Left renal cortex interstitium (tissue), 4 donors: ENCODE measurements at places on chromosomes 16 and 17. TPM values are rescaled to one million over a fixed set of nuclear protein-coding genes. Genes with fewer than 3 reads are reported as not detected.

The SOCS3 gene
- polyA plus RNA-seq, result 43.3 TPM

The CCDC154 gene
- 3.7 TPM for polyA plus RNA-seq

The EXOC3L1 gene
- 6.2 TPM for polyA plus RNA-seq

The TBC1D3I gene
- 0.24 TPM for polyA plus RNA-seq

The HOXB6 gene
- 82.4 TPM for polyA plus RNA-seq

The PRSS27 gene
- 2.3 TPM for polyA plus RNA-seq

The CLEC18B gene
- polyA plus RNA-seq, result 143 TPM

The ABCA3 gene
- polyA plus RNA-seq, result 6.9 TPM

The SOX15 gene
- polyA plus RNA-seq, result 4.0 TPM

The PLK1 gene
- polyA plus RNA-seq, result 24.4 TPM

The CCDC200 gene
- polyA plus RNA-seq, result 22.9 TPM

The LPO gene
- not detected for polyA plus RNA-seq

The KRTAP1-1 gene
- polyA plus RNA-seq, result not detected

The KIF2B gene
- not detected for polyA plus RNA-seq

The SP6 gene
- 3.5 TPM for polyA plus RNA-seq

The XPO6 gene
- 87.7 TPM for polyA plus RNA-seq

The NRN1L gene
- 0.63 TPM for polyA plus RNA-seq

The CNTROB gene
- 42.0 TPM for polyA plus RNA-seq

The MEAK7 gene
- 20.2 TPM for polyA plus RNA-seq

The KIF18B gene
- polyA plus RNA-seq, result 7.3 TPM

The SMPD3 gene
- polyA plus RNA-seq, result 1.1 TPM

The TPSD1 gene
- polyA plus RNA-seq, result 0.21 TPM

The SP2 gene
- 23.7 TPM for polyA plus RNA-seq

The WFIKKN2 gene
- polyA plus RNA-seq, result 2.3 TPM

The SLC7A5 gene
- polyA plus RNA-seq, result 5.6 TPM

The CLDN7 gene
- polyA plus RNA-seq, result 58.0 TPM

The DNAH3 gene
- 0.52 TPM for polyA plus RNA-seq

The SCGB1C2 gene
- polyA plus RNA-seq, result 1.4 TPM

The KRTAP16-1 gene
- not detected for polyA plus RNA-seq

The CX3CL1 gene
- polyA plus RNA-seq, result 48.4 TPM

The GRIN2C gene
- polyA plus RNA-seq, result 0.20 TPM

The AIPL1 gene
- polyA plus RNA-seq, result not detected

The MPO gene
- 3.9 TPM for polyA plus RNA-seq

The RFFL gene
- polyA plus RNA-seq, result 24.7 TPM

The TMEM238L gene
- 1.2 TPM for polyA plus RNA-seq

The BTBD17 gene
- 0.40 TPM for polyA plus RNA-seq

The FAM234A gene
- 75.1 TPM for polyA plus RNA-seq

The NTN1 gene
- polyA plus RNA-seq, result 10.4 TPM

The SLC13A2 gene
- 14.9 TPM for polyA plus RNA-seq
